Stimulated activated CD8-positive, alpha-beta memory T cell treated with anti-CD3 and anti-CD28 coated beads, Interleukin-7, amount 100 ng/mL, for 1 hour (primary cell): ENCODE measurements at places on chromosomes 1 and 21.

GRCh38 chr1:117757668-117758067 is 151.8 kb downstream of the TENT5C start:
- DNase-seq: no peak

GRCh38 chr1:112722601-112723510 is 7.7 kb upstream of the PPM1J start:
- no peak for DNase-seq

DNA sequence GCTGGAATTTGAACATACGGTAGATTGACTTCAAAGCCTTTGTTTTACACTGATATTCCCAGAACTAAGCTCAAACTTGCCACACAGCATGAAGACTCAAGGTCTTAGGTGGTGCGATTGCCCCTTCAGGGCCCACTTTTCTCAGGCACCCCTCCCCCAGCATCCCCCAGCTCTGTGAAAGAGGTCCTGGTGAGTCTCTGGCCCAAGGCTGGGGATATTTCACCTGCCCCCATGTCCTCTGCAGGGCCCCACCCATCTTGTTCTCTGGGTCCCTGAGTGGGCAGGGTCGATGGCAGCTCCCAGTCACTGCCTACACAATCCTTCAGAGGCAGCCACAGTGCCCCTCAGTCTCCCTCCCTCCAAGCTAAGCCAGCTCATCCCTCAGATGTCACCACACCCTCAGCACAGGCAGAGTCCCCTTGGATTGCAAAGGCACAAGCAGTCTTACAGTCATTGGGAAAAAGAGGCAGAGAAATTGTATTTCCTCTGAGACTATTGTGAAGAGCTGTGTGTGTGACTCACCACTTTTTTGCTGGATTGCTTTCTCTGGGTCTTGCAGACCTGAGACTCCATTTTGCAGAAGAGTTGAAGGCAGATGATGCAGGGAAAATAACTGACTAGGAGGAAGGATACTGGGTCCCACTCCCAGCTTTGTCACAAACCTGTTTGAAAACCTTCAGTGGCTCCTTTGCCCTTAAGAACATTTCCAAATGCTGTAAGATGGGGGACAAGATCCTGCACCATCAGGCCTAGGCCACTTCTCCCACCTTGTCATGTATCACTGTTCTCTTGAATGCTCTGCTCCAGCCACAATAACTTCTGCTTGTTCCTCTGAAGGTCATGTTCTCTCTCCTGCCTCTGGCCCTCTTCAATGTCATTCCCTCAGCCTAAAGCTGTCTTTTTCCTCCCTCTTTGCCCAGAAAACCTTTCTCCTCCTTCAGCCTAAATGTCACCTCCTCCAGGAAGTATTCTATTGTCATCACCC is 119.1 kb upstream of the GRIK3 start:
- no peak for DNase-seq

GRCh38 chr1:31837451-31838158 is 21.8 kb upstream of the SPOCD1 start:
- DNase-seq: no peak

DNA sequence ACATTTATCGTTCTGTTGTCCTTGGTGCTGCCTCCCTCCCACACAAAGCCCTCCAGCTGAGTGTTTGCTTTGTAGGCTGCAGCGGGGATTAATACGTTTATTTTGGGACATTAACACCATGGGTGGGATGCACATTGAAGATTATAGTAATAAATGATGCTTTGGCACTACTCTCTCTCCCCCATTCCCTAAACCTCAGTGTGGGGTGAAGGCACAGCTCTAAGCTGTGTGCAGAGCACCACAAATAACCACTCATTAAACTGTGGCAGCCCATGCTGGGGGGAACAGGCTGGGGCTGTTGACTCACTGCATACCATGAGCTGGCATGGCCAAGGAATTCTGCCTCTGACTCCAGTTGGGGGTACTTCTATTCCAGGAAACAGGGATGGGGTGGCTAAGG is 7.7 kb downstream of the PCP4L1 start:
- DNase-seq: no peak

GRCh38 chr1:21129407-21129806 is 47.3 kb downstream of the EIF4G3 start:
- DNase-seq: no peak

- no peak for DNase-seq
Measured at GRCh38 chr1:2415337-2415736, 3.0 kb upstream of the PEX10 start.
